ENCODE measurements at places on chromosomes 12 and 14. TPM values are rescaled to one million over a fixed set of nuclear protein-coding genes. Genes with fewer than 3 reads are reported as not detected.

Gene PGF
- 7.9 TPM for total RNA-seq

DNA sequence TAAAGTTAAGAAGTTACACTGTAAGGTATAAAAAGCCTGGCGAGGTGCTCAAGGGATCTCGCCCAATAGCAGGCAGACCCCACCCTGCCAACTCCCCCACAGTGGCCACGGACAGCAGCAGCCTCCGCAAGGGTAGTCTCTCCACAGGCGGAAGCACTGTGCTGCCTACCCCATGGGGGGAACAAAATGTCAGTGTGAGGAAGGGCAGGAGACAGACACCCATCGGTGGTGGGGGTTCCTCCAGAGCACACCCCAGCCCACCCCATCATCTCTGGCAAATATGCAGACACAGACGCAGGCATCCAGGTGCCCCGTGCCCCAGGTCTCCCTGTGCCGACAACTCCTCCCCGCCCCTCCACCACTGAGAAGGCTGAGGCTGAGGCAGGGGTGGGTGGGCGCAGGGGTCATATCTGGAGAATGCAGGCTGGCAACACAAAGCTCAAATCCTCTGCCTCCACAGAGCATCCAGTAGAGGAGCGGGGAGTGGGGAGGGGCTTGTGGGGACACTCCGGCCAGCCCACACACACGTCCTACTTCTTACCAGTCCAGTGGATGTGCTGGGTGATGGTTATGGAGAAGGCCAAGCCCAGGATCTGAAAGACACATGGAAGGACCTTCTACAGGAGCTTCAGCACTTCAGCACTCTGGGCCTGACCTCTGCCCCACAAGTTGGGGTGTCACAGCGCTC lies 68.3 kb upstream of the DDX11 start:
- H3K4me1 ChIP-seq, result peaks cover 42% of the 10 kb centered on the region
- H3K27me3 ChIP-seq, result peaks cover 16% of the 10 kb centered on the region
- no peaks in the 10 kb centered on the region for H3K36me3 ChIP-seq
- H3K27ac ChIP-seq, result no peak overlapping the region

- DNase-seq, result no peak
- H3K27ac ChIP-seq, result no peak overlapping the region
- H3K4me1 ChIP-seq, result no peaks in the 10 kb centered on the region
- peaks cover 3% of the 10 kb centered on the region for H3K27me3 ChIP-seq
Measured at GRCh38 chr12:5000204-5000603, 43.5 kb upstream of the KCNA5 start.

GRCh38 chr12:104138797-104139152 lies 765 bp upstream of the NFYB start:
- peak overlapping the region; percentile 79 for H3K27ac ChIP-seq
- peaks cover 13% of the 10 kb centered on the region for H3K4me1 ChIP-seq
- peak overlapping the region; percentile 75 for H3K4me3 ChIP-seq

Gene SPX
- total RNA-seq, result not detected

Gene GDF11
- total RNA-seq, result 52.4 TPM

Gene RHOJ
- not detected for total RNA-seq

Gene PTPRQ
- total RNA-seq, result not detected

DNA sequence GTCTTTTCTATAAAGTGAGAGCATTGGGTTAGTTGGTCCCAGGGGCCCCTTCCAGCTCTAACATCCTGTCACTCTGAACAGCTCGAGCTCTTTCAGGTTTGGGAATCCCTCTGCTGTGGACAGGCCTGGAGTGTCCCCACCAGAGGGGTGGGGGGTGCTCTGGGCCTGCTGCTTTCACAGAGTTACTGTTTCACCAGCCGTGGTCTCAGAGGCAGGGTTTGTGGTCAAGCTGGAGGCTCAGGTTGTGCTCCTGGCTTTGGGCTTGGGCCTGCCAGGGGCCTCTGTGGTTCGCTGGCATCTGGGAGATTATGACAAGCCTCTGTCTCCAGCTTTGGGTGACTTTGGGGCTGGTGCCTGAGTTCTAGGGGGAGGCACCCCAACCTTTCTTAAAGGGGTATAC lies 59.6 kb downstream of the FBXL14 start:
- H3K27ac ChIP-seq, result no peak overlapping the region
- DNase-seq, result no peak
- H3K4me1 ChIP-seq, result peaks cover 16% of the 10 kb centered on the region
- H3K4me3 ChIP-seq, result no peak overlapping the region

DNA sequence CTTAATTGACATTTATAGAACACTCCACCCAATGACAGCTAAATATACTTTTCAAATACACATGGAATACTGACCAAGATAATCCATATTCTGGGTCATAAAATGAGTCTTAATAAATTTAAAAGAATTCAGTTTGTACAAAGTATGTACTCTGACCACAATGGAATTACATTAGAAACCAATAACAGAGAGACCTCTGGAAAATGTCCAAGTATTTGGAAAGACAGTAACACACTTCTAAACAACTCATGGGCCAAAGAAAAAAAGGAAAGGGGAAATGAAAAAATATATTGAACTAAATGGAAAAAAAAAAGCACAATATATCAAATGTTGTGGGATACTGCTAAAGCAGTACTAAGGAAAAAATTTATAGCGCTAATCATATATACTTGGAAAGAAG lies 52.0 kb downstream of the CRACR2A start:
- H3K4me3 ChIP-seq, result no peak overlapping the region
- peaks cover 23% of the 10 kb centered on the region for H3K4me1 ChIP-seq
- peaks cover 8% of the 10 kb centered on the region for H3K36me3 ChIP-seq

Gene PLXNC1
- total RNA-seq, result 4.9 TPM
